ENCODE measurements at places on chromosomes 2 and 18.
A peak's percentile ranks its signal among the peaks of the same experiment; 100 is the strongest.

DNA sequence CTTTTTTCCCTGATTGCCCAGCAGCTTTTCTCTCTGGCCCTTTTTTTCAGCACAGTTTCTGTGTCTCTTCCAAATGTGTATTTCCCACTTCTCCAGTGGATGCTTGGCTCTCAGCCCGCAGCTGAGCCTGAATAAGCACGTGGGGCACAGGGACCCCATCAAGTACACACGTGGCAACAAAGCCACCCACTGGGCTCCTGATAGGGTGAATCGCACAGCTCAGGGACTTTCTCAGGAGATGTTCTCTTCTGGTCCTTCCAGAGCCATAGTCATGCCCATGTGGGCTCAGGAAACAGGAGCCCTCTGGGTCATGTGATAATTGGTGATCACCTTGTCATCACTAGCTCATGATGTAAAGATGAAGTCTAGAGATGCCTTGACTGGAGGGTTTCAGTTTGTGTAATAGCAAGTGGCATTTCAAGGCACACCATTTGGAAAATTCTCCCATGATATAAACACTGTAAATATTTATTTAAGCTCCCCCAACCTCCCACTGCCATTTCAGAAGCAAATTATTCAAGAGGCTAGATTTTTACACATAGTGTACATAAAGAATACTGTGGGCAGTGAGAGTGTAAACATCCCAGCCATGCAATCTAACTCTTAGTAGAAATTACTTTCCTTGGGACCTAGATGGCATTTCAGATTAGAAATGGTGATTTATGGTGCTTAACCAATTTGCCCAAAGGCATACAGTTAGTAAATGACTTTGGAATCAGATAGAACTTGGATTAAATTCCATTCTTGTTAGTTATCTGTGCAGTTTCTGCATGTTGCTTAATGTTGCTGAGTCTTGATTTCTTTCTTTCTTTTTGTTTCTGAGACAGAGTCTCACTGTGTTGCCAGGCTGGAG, 597.5 kb downstream of the SLC4A3 start:
- no peak for DNase-seq

- DNase-seq: no peak
These were observed 151.1 kb upstream of the HNMT start for GRCh38 chr2:137813176-137813575.

- no peak for DNase-seq
These were observed 25.5 kb upstream of the PPP1CB start for GRCh38 chr2:28726177-28726576.

DNA sequence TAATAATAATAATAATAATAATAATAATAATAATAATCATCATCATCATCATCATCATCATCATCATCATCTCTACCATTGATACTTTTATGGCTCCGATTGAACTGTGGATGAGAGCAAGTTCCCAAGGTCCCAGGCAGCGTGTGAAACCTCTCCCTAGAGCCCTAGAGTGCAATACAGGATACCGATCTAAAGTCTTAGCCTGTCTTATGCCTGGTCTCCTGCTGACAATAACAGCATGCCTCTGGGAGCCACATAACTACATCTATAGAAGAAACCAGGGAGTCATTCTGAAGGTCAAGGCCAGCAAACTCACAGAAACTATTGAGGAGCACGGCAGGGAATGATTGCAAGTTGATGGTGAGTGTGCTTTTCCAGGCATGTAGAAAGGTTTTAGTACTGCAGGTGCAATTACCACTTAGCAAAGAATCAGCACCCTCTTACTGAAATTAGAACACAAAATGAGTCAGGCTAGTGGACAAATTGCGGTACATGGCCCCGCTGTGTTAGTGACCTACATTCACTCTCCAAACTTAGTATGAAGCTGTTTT, 457.2 kb upstream of the CDH20 start:
- no peak for DNase-seq

GRCh38 chr2:10042301-10043161, 819 bp upstream of the KLF11 start:
- DNase-seq: no peak

DNA sequence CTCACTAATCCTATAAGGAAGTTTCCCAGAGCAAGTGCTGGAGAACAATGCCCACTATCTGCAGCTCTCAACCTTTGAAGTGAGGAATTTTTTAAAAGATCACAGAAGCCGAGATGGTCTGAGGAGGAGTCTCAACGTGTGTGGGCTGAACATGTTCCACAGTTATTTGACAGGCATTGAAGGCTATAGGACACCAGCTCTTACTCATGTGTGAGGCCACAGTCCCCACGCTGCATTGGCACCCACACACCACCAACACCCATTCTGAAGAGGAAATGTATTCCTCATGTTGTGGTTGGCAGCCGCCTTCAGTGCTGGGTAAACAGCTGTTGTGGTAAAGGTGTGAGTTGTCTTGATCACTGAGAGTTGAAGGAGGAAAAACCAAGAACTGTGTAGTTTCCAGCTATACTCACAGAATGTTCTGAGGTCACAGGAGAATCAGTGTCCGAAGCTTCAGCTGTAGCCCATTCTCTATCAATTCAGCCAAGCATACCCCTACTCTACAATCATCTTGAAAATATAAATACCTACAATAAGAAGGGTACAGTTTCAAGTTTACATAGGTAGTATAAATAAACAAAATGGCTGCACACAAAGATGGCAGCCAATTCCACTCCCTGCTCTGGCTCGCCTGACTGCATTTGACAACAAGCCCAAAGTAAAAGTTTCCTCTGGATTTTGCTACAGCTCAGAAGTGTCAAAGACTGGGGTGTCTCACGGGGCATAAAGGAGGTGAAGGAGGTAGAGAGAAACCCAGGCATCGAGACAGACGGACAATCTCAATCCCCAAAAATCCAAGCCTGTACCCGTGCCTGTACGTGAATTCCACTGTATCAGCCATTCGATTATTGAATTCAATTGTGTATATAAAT, 12.1 kb downstream of the CD226 start:
- no peak for DNase-seq

- no peak for DNase-seq
These were observed 95.4 kb downstream of the AAK1 start for GRCh38 chr2:69547984-69548715.

DNA sequence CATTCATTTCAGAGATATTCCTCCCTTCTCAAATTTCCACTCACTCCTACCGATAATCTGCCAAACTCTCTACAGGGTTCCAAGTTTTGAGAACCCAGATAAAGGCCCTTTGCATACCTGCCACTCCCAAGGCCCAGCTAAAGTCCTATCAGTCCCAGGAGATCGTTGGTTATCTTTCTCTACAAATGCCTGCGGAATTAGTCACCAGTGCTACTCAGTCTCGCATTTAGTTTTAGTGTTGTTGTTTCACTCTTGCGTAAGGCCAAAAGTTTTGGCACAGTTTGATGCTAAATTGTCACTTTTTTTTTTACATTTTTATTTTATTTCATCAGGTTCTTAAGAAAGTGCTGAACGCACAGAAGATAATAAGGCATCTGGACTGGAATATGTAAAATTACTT, 29.2 kb upstream of the SETBP1 start:
- DNase-seq: no peak

DNA sequence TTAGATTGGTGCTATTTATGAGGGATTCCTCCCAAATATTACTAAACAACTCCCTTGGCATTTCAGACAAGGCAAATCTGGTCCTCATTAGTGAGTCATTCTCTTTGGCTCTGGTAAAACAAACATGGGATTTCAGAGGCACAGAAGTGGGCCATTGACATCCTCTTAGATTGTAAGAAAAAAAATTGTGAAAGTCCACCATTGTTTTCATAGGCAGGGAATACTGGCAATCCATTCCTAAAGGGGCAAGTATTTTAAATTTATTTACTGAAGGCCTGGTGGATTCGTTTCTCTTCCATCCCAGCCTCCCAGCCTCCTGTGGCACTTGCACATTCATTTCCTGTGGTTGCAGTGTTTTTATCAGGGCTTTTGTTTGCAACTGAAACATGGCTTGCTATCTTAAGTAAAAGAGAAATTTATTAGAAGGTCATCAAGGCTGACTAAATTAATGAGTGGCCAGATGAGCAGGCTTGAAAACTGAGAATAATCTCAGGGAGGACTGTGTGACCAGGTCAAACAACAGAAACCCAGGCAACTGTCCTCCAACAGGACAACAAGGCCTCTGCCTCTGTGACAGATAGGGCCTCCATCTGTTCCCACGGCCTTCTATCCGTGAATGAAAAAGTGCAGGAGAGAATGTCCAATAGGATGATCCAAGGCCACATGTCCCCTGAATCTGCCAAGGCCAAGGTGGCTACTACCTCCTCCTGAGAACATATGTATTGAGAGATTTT, 23.1 kb upstream of the TNFAIP6 start:
- DNase-seq: no peak

DNA sequence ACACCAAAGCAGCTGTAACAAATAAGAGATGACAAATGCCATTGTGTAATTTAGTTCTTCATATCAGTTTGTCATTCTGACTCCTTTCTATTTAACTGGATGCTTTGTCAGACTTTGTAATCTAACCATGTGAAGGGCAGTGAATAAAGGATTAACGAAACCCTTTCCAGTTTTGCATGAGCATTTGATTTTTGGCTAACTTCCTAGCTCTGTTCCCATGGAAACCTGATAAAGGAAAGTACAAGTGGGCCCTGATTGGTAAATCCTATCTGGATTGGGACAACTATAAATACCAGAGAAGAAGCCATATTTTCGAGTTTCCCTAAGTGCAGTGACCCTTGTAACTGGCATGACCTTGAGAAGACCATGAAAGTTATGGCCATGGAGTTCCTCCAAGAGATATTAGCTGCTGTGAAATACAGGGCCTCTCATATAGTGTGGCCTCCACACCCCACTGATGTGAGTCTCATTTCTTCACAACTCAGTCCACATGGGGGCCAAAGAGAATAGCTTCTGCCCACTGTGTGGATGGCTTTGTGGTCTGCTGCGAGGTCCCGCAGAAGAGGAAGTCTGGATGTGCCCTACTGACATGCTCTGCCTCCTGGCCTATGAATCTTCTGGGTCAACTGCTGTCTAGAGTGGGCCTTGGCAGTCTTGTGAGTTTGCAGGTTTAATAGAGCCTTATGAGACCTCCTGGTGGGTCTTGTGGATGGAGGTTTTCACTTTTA, 38.2 kb upstream of the CYP1B1 start:
- DNase-seq: no peak

GRCh38 chr18:26103579-26103978, 13.2 kb upstream of the SS18 start:
- DNase-seq: no peak

DNA sequence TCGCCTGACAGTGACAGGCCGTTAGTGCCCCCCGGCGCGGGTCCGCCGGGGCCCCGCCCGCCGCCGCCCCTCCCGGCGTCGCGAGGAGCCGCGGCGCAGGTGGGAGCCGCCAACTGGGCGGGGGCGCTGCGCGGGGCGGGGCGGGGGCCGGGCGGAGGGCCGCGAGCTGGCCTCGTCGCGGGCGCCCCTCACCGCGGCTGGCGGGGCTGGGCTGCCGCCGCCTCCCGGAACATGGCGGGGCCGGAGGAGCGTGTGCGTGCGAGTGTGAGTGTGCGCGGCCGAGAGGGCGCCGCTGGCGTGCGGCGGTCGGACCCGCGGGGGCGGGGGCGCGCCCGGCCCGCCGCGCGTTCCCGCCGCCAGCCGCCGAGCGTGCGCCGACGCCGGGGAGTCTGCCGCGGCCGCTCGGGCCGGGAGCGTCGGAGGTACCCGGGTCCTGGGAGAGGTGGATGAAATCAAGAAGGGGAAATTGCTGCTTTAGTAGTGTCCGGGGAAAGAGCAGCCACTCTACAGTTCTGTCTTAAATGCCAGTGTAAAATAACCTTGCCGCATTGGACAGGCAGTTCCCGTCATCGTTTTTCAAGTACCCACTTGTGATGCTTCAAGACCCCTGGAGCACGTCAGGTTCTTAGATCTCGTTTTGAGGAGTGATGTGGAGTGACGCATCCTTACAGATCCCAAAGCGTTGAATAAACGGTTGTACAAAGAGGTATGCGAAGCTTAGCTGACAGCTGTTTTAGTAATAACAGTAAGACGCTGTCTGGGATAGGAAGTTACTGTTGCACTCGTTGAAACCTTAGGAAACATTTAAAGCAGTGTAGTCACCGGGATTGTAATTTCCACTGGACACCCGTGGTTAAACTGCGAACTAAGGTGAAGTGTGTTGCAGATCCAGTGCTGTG, 836 bp downstream of the ANKRD12 start:
- peak; percentile 55 for DNase-seq

DNA sequence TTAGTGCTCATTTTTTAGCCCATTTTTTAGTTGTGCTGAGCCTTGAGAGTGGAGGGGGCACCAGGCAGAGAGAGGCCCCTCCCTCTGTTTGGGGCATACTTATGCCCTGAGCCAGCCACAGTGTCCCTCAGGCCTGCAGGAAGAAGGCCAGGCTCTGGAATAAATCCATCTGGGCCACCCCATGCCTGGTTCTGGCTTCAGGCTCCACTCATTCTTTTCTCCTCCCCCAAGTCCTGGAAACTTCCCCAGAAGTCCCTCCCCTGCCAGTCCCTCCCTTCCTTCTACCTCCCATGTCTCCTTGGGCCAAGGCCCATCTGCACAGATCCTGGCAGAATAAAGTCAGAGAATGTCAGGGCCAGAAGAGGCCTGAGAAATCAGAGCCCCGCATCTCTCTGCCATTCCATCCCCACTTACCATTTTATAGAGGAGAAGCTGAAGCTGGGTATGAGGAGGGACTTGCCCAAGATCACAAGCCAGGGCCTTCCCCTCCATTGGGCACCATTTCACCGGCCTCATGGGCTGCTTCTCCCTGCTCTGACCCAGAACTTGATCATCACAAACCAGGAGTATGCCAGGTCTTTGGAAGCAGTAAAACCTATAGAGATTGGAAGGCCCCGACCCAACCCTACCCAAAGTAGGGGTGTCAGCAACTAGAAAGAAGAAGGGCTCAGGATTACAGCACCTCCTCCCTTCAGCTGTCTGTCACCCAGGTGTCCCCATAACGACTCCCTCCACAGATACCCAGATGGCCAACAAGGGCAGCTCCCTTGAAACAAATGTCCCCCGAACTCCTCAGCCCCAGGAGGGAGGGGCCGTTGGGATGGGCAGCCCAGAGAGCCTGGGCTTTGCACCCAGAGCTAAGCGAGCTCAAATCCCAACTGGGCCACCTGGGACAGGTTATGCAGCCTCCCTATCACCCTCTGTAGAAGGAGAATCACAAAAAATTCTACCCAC, 108.4 kb downstream of the POLR1A start:
- DNase-seq: no peak

- no peak for DNase-seq
These were observed 54.0 kb upstream of the SPATS2L start for GRCh38 chr2:200252265-200253067.

- no peak for DNase-seq
These were observed 30.6 kb downstream of the SPTBN1 start for GRCh38 chr2:54486766-54487165.

- DNase-seq: no peak
These were observed 11.1 kb downstream of the RNF149 start for GRCh38 chr2:101297383-101297782.
